ENCODE measurements at places on chromosomes 5 and 9.

- DNase-seq, result no peak
Observed at GRCh38 chr5:657570-657969, 35.6 kb downstream of the TPPP start.

- DNase-seq, result peak; percentile 47
Observed at GRCh38 chr9:86034863-86035734, 64.3 kb downstream of the GOLM1 start.

DNA sequence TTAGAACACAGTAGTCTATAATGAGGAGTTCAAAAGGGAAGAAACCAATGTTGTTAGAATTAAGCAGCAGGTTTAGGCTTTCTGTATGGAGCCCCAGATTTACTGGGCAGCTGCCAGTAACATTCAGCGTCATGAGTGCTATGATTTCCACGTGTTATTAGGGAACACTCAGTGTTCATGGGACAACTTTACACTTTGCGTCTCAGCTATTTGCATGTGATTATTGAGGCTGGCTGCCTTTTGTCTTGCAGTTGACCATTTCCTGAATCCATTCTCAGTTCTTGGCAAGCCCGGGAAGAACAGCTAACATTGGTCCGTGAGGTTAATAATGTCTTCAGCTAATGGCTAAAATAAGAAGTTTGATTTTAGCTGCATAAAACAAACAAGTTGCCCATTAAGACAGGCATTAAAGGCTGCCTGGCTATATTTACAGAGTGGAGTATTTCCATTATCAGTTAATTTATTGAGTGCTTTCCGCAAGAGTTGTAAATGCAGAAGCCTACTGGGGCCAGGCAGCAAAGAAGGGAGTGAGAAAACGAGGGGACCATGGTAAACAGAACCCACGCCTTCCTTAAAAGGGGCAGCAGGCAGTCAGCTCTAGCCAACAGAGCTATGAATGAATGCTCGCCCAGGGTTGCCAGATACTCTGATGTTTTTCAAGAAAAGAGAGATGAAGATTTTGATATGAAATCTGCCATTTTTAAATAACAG lies 120.9 kb downstream of the PIP5K1B start:
- DNase-seq, result no peak

DNA sequence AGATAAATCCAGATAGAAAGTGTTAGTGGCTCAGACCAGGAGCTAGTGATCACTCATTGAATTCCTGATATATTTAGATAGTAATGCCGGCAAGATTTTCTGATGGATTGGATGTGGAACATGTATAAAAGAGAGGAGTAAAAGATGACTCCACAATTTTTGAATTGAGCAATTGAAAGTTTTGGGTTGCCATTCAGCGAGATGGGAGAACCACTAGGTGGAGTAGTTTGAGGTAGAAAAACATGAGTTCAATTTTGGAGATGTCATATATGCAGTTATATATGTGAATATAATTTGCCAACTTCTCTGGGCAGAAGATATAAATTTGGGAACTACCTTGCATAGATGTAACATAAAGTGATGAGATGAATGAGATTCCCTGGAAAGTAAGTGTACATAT lies 502.5 kb upstream of the SEMA6A start:
- DNase-seq, result no peak

- no peak for DNase-seq
Observed at GRCh38 chr9:116662646-116663310, 24.3 kb upstream of the TRIM32 start.

DNA sequence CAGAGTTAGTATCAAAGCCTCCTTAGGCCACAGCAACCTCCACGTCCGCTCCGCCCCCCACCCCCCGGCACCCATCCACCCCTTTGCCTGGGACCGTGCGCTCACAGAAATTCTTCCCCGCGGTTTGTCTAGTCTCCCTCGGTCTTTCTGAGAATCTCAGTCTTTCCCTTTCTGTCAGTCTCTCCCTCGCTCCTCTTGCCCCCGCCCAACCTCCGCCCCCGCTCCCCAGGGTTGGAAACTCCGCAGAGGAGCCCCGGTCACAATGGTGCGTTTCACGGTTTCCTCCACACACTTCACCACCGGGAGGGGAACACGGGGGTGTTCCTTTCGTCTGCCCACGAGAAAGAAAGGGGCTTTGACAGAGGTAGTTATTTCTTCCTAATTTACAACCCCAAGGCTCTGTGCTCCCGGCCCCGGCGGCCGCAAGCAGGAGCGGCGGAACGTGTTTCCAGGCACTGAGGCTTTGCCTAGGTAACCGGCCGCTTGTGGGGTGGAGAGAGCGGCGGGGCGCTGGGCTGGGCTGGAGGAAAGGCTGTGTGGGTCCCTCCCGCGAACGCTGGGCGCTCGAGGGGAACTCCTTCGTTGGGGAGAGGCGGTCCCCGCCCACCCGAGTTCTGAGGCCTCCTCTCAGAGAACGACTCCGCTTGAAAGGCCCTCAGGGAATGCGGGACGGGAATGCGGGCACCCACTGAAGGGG lies 2.1 kb downstream of the NR4A3 start:
- peak; percentile 63 for DNase-seq

DNA sequence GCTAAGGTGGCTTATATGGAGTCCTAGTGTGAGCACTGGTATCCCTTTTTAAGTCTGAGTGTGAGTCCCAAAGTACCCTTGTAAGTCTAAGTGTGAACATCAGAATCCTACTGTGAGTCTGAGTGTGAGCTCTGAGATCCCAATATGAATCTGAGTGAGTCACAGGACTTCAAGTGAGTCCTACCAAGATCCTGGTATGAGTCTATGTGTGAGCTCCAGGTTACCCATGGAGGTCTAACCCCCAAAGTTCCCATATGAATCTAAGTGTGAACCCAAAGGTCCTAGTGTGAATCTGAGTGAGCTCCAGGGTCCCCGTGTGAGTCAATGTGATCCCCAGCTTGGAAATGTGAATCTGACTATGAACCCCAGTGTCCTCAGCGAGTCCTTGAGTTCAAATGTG lies 2.3 kb downstream of the CNTFR start:
- no peak for DNase-seq

GRCh38 chr9:129575818-129576217 lies 45.1 kb downstream of the C9orf50 start:
- no peak for DNase-seq

DNA sequence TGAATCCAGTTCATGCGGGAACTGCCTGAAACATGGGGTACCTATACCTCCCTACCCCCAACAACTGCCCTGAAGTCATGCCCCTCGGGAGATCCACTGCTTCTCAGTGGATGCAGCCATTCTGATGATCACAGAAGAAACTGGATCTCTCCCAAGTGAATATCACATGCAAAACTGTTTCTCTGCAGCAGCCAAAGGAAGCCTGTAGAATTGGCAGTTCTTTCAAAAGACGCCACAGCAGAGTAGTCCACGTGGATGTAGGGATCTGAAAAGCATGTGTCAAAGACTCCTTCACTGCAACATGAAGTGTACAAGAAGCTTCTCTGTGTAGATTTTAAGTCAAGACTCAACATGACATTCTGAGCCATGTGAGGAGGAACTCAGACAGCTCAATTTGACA lies 286.7 kb downstream of the NR3C1 start:
- no peak for DNase-seq

DNA sequence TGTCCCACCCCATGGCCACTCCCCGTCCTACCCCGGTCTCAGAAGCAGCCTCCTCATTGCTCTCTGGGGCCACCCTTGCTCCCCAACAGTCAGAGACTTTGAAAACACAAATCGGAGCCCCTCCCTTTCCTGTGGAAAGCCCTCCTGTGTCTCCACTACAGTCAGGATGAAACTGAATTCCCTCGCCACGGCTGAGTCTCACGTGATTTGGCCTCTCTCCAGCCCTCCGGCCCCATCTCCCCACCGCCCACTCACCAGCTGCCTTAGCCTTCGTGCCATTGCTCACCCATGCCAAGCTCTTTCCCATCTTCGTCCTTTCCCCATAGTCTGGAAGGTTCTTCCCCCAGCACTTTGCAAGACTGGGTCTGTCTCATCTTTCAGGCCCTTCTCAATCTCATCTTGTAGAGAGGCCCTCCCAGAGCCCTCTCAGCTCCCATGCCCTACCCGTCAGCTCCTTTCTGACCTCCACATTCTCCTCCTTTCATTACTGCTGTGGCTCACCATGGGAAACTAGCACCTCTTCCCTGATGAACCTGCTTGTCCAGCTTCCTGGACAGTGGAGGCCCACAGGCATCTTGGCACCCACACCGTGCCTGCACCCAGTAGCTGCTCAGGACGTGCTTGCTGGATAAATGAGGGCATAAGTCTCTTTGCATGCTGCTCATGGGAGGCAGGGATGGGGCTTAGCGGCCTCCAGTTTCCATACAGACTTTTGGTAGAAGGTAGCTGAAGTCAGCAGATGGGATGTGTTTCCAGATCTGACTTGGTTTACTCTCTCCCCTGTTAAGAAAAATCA lies 126.4 kb upstream of the COL5A1 start:
- DNase-seq, result no peak

DNA sequence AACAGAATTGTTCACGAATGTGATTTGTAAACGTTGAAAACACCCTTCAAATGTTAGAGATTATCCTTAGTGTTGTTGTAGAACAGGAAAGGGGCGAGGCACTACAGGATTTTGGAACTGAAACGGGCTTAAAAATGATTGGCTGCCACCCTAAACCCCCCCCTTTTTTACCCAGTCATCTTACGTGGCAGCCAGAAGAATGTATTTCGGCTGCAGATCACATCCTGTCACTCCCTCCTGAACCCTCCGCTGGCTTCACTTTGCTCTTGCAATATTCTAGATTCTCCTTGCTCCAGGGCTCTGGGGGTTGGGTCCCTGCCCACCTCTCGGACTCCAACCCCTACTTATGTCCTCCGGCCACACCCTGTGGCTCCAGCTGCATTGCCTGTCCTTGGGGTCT lies 13.9 kb upstream of the UNC5A start:
- DNase-seq, result no peak

GRCh38 chr9:108933718-108934322 lies at the start of gene ELP1:
Gene ELP1 (minus strand): TSS chr9:108934124. CDS start chr9:108931146, 2,978 bp downstream.
- peak; percentile 96 for DNase-seq

GRCh38 chr5:135024956-135025729 lies 8.9 kb downstream of the PITX1 start:
- DNase-seq, result no peak

- no peak for DNase-seq
Observed at GRCh38 chr9:137372693-137373610, 50.0 kb downstream of the EXD3 start.

- no peak for DNase-seq
Observed at GRCh38 chr9:129627556-129628440, 1.8 kb downstream of the NTMT1 start.

DNA sequence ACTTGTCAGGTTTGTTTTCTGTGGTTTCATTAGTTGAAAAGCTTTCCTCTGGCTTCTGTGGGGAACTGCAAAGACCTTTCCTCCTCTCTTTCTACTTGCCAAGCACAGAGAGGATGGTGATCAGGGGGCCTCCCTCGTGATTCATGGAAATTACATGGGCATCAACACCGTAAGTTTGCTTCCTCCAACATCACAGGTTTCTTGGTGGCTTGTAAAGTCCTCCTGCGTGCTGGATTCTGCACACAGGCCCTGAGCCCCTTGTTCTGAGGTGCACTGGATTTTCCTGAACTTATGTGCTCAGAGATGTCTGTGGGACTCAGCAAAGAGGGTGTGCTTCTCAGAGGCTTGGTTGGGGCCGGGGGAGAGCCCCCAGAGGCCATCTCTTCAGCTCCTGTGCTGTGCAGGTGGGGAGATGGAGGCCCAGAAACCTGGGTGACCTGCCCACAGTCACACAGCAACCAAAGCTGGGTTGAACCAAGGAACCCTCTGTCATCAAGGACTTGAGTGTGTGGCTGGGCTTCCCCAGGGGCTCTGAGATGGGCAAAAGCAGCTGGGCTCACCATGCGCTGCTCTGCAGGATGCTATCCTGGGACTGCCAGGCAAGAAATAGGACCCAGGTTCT lies 36.5 kb downstream of the RGS3 start:
- DNase-seq, result no peak

DNA sequence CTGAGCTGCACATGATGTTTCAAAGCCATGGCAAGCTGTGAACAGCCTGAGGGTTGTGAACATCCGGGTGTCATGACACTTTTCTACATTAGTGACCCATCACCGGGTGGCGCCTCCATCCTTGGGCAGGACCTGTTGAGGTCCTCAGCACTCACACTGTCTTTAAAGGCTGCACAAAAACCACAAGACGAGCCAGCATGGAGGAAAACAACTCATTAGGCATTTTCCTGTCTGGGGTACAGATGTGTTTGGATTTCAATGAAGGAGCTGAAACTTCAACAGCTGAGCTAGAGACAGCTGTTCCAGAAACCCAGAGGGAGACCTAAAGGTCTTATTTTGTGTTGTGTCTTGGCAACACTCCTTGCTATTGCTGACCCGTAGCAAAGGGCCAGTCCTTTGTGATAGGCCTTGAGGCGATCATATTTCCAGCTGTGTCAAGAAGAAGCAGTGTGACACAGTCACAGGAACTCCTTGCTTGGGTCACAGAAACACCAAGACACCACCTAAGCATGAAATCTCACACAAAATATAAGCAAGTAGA lies 151.8 kb upstream of the VLDLR start:
- peak; percentile 15 for DNase-seq

- DNase-seq, result no peak
Observed at GRCh38 chr9:98007251-98007928, 24.2 kb downstream of the ANP32B start.

DNA sequence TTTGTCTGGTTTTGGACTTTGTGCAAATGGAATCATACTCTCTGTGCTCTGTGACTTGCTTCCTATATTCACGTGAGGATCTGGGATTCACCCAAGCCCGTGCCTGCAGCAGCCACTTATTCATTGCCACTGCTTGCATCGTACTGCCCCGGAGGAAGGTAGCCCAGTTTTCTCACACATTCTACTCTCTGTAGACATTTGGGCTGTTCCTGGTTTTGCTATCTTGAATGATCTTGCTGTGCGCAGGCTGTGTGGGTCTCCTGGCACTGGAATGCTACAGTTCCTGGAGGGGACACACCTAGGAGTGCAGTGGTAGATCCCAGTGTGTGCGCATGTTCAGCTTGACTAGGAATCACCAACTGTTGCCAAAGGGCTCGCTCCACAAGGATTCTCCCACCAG lies 99.2 kb upstream of the BOD1 start:
- no peak for DNase-seq

- no peak for DNase-seq
Observed at GRCh38 chr5:159899067-159900049, 16.9 kb upstream of the ADRA1B start.

DNA sequence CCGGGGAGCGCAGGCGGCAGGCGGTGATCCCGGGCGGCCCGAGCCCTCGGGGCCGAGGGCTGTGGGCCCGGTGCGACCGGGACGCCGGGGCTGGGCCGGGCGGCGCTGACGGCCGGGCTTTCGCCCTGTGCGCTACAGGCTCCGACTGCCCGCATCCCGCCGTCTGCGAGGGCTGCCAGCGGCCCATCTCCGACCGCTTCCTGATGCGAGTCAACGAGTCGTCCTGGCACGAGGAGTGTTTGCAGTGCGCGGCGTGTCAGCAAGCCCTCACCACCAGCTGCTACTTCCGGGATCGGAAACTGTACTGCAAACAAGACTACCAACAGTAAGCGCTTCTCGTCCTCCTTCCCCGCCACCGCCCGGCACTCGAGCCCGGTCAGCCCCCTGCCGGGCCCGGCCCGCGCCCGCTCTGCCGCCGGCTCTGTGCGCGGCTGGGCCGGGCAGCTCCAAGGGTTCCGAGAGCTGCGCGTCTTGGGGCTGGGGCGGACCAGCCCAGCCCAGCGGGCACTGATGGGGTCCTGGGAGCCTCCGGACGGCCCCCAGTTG lies 1.6 kb downstream of the LMX1B start:
- peak; percentile 54 for DNase-seq

GRCh38 chr5:156798201-156798600 lies 51.9 kb upstream of the PPP1R2B start:
- no peak for DNase-seq

GRCh38 chr9:68507130-68507805 lies 33.4 kb downstream of the TMEM252 start:
- DNase-seq, result no peak
